ENCODE measurements at places on chromosomes 16 and 17. TPM values are rescaled to one million over a fixed set of nuclear protein-coding genes. Genes with fewer than 3 reads are reported as not detected.

DNA sequence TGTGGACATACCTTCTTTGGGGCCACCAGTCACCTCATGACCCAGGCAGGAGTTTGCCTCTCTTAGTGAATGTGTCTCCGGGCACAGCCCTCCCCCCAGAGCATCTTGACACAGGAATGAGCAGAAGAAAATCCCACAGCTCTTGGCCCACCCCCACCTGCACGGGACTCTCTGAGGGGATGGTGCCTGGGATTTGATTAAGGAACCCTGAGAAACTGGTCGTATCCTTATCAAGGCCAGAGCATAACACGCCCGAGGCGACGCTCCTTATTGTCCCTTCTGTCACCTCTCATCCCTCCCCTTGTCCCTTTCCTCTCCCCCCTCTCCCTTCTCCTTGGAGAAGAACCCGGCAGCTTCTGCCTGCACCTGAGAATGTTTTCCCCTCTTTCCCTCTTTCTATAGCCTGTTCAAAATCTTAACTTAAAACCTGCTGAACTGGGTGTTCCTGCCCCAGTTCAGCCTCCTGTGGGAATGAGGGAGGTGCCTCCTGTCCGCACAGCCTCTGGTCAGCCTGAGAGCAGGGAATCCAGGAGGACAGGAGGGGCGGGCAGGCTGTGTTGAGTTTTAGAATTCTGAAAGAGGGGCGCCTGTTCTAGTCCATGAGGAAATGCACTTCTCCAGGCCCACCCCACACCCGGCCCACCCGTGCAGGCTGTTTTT, 140.7 kb upstream of the PLCG2 start:
- DNase-seq, result no peak

GRCh38 chr16:35745821-35746248, 2286.4 kb downstream of the TP53TG3F start:
- DNase-seq, result no peak

- no peak for DNase-seq
These were observed 30.6 kb upstream of the FAAP100 start for GRCh38 chr17:81582749-81583148.

- no peak for DNase-seq
These were observed 222.5 kb downstream of the C16orf78 start for GRCh38 chr16:49596068-49596467.

GRCh38 chr17:32586666-32587065, 99.9 kb downstream of the CDK5R1 start:
- DNase-seq, result no peak

DNA sequence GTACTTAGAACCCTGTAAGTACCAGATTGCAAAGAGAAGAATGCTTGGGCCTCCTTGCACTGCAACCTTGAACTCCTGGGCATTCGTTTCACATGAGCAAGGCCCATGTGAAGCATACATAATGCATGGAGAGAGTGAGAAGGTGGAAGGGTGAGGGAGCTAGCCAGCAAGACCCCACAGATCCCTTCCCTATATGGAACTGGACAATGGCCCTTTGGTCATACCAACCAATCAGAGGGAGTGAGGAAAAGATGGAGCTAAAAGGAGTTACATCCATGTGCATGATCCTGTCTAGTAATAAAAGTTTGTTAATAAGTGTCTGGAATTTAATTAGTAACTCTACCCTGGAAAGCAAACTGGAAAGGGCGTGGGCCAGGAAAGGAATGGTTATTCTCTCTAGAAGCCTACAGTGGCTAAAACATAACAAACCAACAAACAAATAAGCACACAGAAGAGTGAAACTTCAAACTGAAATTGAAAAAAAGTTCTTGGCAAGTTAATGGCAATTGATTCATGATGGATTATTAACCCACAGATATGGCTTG, 29.6 kb downstream of the DNAH3 start:
- DNase-seq, result peak; percentile 10

The SLC25A39 gene
- 98.9 TPM for polyA plus RNA-seq

DNA sequence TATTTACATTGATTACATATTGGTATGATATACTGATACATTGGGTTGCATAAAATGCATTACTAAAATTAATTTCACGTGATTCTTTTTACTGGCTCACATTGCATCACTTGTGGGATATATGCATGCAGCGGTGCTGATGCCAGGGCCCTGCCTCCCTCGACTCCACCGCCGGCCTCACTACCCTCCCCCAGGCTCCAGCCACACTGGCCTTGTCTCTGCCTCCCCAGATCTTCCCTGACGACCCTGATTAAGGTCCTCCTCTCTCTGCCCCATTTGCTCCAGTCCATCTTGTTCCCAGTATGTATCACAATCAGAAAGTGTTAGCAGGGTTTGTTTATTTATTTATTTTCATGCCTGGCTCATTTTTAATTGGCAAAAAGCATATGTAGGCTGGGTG, 306.8 kb downstream of the FOXL1 start:
- DNase-seq, result no peak

- DNase-seq, result no peak
These were observed 1.5 kb downstream of the FLCN start for GRCh38 chr17:17235212-17236174.

DNA sequence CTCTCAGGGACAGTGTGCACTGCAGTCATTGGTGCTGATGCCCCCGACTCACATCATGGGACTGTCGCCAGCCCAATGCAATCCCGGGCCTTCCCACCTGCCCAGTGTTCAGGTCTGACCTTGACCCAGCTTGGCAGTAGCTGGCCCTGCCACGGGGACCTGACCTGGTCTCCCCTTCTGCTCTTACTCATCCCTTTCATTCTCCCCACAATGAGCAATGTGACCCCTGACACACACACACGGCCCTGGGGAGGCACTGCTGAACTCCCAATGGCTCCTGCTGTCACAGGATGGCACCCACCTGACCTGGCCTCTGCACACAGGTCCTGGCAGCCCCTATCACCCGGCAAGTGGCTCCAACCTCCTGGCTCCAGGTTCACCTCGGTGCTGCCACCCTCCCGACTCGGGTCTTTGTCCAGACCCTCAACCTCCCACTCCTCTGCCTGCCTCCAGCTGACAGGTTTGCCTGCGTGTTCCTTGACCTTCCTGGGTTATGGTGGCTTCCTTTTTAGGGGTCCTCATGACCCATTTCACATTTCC, 6.6 kb downstream of the CD300C start:
- no peak for DNase-seq

Measured in right renal pelvis (tissue), 4 donors.